ENCODE measurements at places on chromosomes 3 and 15.
A peak's percentile ranks its signal among the peaks of the same experiment; 100 is the strongest.

- no peak for DNase-seq
Observed at GRCh38 chr3:57983734-57984518, 24.3 kb upstream of the FLNB start.

- no peak for DNase-seq
Observed at GRCh38 chr3:176354843-176355242, 842.4 kb downstream of the TBL1XR1 start.

DNA sequence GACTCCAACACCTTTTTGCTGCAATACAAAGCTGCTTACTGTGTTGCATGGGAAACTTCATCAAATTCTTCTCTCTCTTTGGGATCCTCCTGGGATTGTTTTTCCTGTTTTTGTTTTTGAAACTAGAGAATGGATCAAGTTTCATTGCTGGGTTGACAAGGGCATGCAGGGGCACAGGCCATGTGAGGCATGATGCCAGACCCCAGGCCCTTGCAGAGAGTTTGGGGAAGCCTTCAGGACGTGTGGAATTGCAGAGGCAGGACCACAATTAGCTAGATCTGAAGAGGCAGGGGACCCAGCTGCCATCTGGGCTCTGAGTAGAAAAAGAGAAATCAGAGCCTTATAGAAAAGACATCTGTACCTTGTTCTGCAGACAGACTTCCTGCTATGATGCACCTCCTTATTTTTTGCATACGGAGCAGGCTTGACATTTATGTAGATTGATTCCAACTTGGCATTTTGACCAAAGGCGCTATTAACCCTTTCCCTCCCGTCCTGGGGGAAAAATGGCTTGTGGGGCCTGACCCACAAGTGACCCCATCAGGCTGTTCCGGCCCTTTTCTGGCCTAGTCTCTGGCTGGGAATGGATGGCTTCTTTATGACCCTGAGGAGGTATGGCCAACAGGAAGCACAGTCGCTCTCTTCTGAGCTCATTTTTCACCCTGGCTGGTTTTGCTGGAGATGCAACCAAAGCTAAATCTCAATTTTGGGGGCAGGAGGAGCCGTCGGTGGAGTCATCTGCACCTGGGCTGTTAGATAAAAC is 44.3 kb upstream of the CHRNB4 start:
- no peak for DNase-seq

GRCh38 chr3:43817064-43817463 is 126.3 kb downstream of the ABHD5 start:
- DNase-seq = no peak

- DNase-seq = peak; percentile 41
Observed at GRCh38 chr3:44939581-44940036, 36.4 kb downstream of the ZDHHC3 start.

DNA sequence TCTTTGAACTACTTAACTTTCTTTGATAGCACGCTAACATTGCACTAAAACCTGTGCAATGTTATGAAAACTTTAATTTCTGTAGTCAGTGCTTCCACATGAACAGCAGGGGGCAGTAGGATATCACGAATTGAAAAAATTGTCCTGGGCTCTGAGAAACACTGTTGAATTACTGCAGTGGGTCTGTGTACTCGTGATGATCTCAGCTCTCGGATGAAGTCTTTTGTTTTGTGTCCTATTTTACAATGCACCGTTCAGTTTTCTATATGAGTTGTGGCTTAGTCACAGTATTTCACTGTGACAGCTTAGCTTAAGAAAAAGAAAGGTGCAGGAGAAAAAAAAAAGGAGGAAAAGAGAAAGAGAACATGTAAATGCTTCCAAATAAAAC is 141.3 kb upstream of the CCDC54 start:
- peak; percentile 58 for DNase-seq

DNA sequence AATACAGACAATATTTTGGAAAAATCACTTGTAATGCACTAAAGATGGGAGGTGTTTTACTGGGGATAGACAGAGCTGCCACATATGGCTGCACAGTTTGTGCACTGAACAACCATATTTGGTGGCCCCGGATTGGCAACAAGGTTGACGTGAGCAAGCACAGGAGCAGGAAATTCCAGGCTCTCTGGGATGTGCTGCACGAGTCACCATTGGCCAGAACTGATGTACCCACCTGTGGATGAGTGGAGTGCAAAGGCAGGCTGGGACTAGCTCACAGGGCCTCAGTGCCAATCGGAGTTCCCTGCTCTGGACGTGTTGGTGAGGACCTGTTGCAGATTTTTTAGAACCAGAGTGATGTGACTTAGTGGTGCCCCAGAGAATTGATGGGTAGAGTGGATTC is 42.0 kb upstream of the SCAANT1 start:
- DNase-seq = no peak

DNA sequence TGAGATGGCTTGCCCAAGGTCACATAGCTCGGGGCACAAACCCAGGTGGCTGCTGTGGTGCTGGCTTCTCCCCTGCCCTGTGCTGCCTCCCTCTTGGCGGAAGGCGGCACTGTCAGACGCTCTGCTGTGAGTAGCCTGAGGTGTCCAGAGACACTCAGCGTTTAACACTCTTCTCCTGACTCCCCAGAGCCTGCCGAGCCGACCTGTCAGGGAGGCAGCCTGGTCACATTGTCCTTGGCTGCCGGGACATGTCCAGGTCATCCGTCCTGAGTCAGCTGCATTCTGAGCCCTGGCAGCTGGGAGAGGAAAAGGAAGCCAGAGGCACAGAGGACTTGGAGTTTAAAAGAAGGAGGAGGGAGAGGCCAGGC is 4.7 kb downstream of the LMAN1L start:
- no peak for DNase-seq

DNA sequence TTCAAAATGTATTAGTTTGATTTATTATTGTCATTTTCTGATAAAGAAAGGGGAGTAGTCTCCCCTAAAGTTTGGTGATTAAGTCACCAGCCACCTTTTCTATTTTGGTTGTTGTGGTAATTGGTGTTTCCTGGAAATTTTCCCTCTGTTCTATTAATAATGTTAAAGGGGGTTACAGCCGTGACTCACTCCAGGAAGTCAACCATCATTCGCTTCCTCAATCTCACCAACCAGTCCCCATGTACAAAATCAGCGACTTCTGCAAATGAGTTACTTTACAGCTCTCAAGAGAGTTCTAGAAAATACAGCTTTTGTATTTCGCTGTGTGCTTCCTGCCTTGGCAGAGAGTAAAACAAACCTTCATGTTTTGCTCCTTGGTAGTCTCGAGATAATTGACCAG is 285.1 kb downstream of the LPP start:
- no peak for DNase-seq

DNA sequence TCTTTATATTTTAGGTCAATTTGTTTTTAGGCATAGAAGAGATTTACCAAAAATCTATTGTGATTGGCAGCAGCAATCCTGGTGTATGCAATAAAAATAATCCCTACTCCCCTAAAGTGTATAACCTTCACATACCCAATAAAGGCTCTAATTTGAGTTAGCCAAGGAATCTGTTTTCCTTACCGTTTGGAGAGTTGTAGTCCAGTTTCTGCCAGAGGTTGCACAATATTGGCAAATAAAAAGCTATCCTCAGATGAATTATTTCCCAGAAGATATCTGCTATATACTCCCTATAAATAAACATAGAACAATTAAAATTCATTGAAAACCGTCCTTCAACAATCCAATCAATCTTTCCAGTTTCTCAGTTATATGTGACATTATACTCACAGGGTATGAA is 31.1 kb downstream of the ACKR4 start:
- DNase-seq = no peak
